ENCODE measurements at places on chromosomes 7 and 10. TPM values are rescaled to one million over a fixed set of nuclear protein-coding genes. Genes with fewer than 3 reads are reported as not detected.

The LIPF gene
- not detected for total RNA-seq

The ODAD2 gene
- total RNA-seq, result 0.12 TPM

The ANKIB1 gene
- total RNA-seq, result 52.1 TPM

The AGBL3 gene
- 1.2 TPM for total RNA-seq

The OPN4 gene
- total RNA-seq, result not detected

The CAMK1D gene
- 2.3 TPM for total RNA-seq

The ANKRD22 gene
- total RNA-seq, result not detected

The IGF2BP3 gene
- total RNA-seq, result 40.6 TPM

The ZNF33A gene
- total RNA-seq, result 6.9 TPM

The RADIL gene
- 0.38 TPM for total RNA-seq

The TAC1 gene
- not detected for total RNA-seq

The GIMAP1 gene
- not detected for total RNA-seq
